IMR-90 (cell line): ENCODE measurements at places on chromosomes 6 and 20.

GRCh38 chr20:53828682-53829254 lies 235.1 kb upstream of the ZNF217 start:
- DNase-seq = peak; percentile 95

- DNase-seq = no peak
Observed at GRCh38 chr20:48669946-48670605, 157.7 kb downstream of the PREX1 start.

- no peak for DNase-seq
Observed at GRCh38 chr6:125658136-125658535, 91.3 kb upstream of the HEY2 start.

GRCh38 chr20:33798444-33798843 lies 12.7 kb upstream of the CHMP4B start:
- no peak for DNase-seq

DNA sequence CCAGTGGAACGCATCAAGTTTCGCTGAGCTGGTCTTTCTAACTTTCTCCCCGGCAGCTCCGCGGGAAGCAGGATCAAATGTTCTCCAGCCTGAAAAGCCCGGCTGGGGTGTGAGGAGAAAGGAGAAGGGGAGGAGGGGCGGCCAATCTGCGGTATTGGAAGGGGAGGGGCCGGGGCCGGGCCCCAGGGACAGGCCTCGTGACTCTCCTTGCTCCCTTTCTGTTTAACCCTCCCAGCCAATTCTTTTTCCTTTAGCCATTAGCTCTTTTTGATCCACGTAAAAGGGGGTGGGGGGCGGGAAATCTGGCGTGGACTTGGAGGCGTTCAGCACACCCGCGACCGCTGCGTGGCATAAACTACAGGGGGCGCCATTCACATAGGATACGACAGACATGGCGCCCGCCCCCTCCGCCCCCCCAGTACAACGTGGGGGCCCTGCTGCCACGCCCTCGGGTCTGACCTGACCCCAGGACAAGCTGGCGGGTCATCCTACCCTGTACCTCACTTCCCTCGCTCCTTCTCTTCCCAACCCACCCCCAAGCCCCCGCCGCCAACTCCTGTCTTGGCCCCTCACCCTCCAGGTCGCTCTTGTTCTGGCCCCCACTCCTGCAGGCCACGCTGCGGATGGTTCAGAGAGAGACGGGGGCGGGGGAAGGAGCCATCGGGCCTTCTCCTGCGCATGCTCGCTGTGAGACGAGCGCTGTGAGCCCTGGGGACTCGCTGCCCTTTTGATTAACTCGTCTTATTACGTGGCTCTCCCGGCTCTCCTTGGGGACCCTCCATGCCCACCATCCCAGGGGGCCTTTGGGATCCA lies 7.8 kb upstream of the MDGA1 start:
- DNase-seq = peak; percentile 73

GRCh38 chr6:16773362-16773761 lies 12.1 kb upstream of the ATXN1 start:
- no peak for DNase-seq

GRCh38 chr20:17503301-17504065 lies 27.7 kb downstream of the BFSP1 start:
- DNase-seq = no peak

DNA sequence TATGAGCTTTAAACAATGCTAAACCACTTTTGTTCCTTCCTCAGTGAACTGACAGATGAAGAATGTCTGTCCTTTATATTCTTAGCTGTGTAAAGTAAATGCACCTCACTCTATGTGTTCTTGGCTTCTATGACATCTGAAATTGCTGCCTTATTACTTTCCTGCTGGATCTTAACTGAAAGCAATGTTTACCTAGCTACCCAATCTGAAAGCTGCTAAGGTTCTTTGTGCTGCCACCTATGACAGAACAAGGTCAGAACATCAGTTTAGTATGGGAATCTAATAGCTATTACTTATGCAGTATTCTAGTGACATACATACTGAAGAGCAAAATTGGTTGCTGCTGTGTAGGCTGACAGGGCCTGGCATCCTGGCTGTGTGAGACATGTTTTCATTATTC lies 444.1 kb downstream of the KHDRBS2 start:
- DNase-seq = no peak

- DNase-seq = no peak
Observed at GRCh38 chr20:36446557-36446956, 94.8 kb upstream of the MYL9 start.

DNA sequence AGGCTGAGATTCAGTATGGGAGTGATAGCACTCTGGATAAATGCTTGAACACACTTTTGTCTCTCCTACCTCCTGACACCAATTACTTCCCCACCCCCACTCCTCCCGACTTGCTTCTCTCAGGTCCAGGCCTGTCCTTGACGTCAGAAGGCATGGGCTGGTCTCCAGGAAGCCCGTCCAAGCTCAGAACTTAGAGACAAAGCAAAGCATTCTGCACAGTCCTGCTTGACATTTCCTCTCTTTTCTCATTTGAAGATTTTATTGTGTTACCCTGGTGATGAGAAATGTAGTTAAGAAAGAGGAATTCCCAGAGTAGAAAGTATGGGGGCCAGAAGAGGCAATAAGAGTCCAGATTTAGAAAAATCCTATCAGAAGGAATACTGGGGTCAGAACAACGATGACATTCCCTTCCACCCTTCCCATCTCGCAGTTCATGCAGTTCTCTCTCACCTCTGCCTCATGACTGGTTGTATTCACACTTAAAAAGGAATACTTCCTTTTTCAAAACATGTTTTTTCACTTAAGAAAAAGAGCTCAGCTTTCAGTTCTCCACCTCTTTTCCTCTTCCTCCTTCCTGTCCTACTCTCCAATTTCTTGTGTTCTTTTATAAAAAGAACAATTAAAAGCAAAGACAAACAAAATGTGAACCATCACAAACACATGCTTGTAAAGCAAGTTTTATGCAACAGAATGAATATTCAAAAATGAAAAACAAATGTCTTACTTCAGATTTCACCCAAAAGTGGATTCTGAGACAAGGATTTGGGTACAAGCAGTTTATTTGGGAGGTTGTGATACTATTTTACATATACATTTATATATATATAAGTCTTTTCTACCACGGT lies 18.5 kb upstream of the FAM184A start:
- DNase-seq = peak; percentile 3

GRCh38 chr20:63277466-63278272 lies 5.1 kb downstream of the ARFGAP1 start:
- no peak for DNase-seq

- DNase-seq = no peak
Observed at GRCh38 chr6:15715851-15716250, 53.0 kb upstream of the DTNBP1 start.

GRCh38 chr6:45665859-45666258 lies 288.1 kb upstream of the SUPT3H start:
- no peak for DNase-seq

DNA sequence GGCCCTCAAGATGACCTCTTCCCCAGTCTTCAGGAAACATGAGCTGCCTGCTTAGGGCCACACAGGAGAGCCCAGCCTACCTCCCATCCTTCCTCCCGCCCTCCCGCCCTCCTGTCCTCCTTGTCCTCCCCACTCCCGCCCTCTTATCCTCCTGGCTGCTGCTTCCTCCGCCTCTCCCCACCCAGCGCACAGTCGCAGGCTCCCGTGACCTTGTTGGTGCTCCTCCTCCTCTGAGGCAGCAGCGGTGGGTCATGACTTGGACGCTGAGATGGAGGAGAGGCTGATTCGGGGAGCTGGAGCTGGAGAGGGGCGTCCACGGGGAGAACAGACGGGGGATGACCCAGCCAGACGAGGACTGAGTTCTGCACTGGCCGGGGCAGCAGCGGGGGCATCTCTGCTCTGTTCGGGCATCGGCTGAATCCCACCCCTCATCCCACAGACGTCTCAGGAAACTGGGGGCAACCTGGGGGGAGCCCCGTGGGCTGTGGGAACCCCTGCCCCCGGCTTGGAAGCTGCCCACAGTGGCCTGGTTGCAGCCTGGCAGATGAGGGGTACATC lies 32.4 kb downstream of the CHRNA4 start:
- no peak for DNase-seq

DNA sequence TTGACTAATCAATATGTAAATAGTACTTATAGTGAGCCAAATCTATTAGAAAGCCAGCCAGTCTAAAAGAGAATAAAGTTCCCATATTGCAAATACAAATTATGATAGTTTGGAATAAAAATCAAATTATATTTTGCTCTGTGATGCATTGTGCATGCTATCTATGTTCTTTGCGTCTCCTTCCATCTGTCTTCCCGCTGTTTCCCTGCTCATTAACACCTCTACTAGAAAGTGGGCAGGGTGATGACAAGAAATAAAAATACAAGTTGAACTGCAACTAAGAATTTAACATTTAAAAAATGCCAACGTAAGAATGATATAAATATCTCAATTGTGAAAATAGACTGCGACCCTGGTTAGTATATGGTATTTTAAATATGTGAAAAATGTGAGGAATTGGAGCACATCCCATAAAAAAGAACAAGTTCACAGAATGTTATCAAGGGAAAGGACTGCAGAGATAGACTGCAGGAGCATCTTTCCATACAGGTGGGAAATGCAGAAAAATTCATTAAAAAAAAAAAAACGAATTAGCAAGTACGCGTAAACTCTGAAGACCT lies 157.6 kb upstream of the PDE7B start:
- DNase-seq = no peak

- DNase-seq = no peak
Observed at GRCh38 chr6:164101859-164102258, 687.3 kb downstream of the QKI start.

DNA sequence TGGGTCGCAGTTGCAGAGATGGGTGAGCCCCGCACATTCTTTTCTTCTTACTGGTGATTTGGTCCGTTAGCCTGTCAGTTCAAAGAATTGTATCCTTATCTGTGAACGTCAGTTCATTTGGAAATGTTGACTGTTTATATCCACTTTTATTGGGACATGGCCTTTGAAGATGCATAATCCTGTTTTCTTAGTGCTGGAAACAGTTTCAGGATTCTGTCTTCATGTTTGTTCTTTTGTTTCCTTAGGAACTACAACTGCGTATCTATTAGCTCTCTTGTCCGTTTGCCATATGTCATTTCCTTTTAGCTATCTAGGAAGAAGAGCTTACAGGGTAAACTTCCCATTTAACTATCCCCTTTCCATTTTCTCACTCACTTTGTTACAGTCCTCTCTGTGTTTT lies 35.0 kb upstream of the TULP1 start:
- no peak for DNase-seq

- no peak for DNase-seq
Observed at GRCh38 chr6:169172946-169173345, 80.7 kb downstream of the THBS2 start.

GRCh38 chr6:125748406-125749172 lies 843 bp upstream of the HEY2 start:
- DNase-seq = peak; percentile 10

GRCh38 chr6:33213166-33213988 lies 5.1 kb downstream of the RING1 start:
- DNase-seq = no peak
